CD4-positive, alpha-beta T cell treated with Interleukin-2 at 100 ng/mL for 4 hours (primary cell): ENCODE measurements at places on chromosomes 1 and 21.

GRCh38 chr21:21045518-21045917 is 47.3 kb downstream of the NCAM2 start:
- DNase-seq = no peak

- no peak for DNase-seq
These were observed 29.1 kb upstream of the C21orf91 start for GRCh38 chr21:17848228-17848627.

DNA sequence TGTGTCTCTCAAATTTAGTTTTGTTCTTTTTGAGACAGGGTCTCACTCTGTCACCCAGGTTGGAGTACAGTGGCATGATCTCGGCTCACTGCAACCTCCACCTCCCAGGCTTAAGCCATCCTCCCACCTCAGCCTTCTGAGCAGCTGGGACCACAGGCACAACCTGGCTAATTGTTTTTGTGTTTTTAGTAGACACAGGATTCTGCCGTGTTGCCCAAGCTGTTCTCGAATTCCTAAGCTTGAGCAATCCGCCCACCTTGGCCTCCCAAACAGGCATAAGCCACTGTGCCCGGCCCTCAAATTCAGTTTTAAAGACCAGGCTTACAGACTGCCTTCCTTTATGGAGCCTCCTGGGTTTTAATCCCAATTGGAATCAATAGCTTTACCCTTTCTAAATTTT is 83.7 kb upstream of the SELENON start:
- no peak for DNase-seq

DNA sequence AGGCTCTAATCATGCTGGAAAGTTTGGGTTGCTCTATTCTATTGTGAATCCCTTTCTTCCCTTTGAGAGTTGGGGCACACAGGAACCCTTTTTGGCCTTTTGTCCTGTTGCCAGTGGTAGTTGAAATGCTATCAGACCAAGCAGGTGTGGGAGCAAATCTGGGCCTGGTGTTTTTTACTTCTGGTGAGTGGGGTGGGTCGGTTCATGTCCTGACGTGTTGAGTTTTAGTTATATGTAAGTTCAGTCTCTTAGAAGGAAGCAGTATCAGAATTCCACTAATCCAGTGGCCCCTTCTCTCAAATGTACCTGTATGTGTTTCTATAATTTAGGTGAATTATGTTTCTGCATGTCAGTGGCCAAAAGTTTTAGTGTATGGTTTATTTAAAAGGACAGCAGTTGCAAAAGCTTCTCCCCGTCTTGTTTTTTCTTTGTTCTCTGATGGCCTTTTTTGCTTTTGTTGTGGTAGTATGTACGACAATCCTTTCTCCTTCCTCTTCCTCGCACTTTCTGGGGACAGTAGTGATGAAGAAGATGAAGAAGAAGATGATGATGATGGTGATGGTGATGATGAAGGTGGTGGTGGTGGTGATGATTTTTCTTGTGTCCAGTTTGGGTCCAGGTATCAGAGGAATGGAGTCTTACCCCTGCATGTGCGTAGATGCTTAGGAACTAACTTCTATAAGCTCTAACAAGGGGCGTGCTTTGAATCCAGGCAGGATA is 74.2 kb downstream of the UBE4B start:
- DNase-seq = no peak

DNA sequence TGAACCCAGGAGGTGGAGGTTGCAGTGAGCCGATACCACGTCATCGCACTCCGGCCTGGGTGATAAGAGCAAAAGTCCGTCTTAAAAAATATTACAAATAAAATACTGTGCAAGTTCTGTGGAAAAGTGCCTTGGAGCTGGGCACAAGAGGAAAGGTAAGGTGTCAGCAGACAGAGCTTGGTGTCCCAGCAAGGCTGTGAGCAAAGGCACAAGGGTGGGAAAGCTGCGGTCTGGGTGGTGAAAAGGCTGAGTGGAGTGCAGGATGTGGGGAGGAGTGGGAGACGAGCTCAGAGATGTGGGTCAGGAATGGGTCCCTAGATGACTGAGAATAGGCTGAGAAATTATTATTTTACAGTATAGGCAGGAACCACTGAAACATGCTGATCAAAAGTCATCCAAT is 150.6 kb downstream of the RHOU start:
- no peak for DNase-seq

GRCh38 chr1:26999440-26999987 is 6.0 kb downstream of the TRNP1 start:
- DNase-seq = no peak

DNA sequence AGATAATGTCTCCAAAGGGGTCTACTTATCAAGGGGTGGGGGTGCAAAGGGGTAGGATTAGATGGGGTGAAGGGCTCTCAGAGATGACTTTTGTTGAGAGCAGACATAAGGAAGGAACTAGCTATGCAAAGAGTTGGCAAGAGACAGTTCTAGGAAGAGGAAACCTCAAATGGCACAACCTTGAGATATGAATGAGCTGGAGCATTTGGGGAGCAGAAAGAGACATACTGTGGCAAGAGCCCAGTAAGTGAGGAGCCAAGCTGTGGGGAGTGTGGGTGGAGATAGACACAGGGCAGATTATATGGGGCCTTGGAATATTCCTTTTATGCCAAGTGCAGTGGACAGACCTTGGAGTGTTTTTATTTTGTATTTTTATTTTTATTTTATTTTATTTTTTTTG is 84.8 kb upstream of the BTG3 start:
- no peak for DNase-seq

GRCh38 chr1:91012196-91012595 is 9.6 kb downstream of the ZNF644 start:
- no peak for DNase-seq
